ENCODE measurements at places on chromosomes 2 and 18.

- DNase-seq, result no peak
Observed at GRCh38 chr2:32058130-32058529, 5.2 kb upstream of the SPAST start.

GRCh38 chr18:73768043-73768442, 379.6 kb downstream of the FBXO15 start:
- no peak for DNase-seq

DNA sequence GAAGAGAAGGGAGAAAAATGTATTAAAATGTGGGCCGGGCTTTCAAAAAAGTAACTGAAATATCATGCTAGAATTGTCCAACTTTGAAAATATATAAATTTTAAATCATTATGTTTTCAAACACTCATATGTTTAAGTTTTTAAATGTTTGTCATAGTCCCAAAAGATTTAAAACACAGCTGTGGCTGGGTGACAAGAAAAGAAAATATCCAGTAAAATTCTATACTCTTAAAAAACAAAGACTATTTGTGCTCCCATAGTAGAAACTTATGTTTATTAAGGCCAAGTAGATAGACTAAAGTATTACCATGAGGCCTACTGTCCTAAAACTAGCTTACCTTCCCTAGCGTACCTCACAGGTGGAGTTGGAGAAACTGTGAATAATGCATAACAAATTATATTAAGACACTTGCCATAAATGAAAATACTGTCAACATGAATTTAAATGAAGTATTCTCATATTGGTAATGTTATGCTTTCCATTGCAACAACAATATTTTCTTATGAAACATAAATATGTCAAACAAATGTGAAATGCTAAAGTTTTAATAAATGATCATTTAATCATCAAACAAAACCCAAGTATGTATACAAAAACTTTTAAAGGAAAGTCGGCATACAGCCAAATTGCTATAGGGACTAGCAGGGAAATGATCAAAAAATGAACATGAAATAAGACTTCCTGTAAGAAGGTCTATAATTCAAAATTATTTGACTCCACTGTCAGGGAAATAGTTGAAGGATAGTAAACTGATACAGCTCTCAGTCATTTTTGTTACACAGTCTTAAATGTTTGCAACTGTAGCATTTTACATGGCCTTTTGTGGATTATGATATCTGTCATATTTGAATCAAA, 13.4 kb downstream of the MEIS1 start:
- no peak for DNase-seq

DNA sequence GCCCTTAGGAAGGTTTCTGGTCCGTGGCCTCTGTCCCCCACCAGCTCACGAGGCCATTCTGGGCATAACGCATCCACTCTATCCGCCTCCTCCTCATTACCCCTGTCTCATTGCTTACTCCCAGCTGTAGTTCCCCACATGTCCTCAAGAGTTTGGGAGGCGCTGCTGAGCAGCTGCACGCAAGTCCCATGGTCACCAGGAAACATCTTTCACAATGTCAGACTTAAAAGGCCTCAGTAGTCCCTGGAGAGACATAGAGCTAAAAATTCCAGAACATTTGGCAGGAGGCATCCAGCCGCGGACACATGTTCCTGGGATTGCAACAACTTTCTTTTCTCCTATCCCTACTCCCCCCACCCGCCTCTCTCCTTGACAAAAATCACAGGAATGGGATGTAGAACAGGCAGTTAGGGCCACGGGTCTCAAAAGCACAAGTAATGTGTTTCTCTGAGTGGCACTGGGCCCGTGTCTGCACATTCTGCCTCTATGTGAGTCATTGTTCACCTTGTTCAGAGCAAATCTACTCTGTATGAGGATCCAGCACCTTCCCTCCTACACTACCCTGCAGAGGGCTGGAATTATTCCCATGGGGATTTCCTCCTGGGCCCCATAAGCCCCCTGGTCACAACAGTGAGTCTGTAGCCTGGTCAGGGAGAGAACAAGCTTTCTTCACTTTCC, 8.1 kb downstream of the LBH start:
- no peak for DNase-seq

DNA sequence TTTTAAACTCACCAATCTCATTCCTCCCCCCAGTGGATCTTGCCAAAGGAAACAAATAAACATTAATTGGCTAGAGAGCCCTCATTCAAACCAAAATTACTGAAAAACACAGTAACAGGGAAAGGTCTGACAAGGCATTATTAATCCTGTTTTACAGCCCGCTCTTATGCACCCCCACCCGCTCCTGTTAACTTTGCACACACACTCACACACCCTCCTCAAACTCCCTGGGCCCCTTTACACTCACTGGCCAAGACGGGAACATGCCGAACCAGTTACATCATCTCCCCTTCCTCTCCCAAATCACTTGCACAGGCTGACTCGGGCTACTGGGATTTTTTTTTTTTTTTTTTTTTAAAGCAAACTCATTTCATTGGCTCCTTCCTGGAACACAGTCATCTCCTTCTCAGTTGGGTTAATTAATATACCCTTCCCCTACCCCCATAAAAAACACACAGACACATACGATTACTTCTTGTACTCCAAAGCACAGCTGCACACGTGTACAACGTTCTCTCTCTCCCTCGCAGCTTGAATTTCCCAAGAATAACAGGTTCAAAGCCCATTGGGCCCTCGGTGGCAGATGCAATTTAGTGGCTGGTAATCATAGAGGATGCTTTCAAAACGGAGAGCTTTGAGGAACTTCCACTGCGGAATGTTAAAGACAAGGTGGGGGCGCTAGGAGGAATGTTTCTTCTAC, 31.8 kb downstream of the KLF7 start:
- DNase-seq, result no peak

DNA sequence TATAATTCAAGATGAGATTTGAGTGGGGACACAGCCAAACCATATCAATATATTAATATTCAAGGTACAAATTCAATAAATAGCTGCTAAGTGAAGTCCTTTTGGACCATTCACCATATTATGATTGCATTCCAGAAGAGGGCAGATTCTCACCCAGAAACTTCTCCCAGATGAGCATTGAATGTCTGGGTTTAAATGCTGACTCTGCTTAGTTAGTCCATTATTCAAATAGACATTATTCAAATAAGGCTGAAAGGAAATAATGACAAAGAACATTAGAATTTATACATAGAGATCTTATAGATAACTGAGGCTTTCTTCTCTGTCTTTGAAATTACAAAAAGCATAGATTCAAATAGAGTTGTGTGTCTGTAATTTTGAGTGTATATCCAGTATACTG, 579.4 kb upstream of the SLC8A1 start:
- DNase-seq, result no peak

DNA sequence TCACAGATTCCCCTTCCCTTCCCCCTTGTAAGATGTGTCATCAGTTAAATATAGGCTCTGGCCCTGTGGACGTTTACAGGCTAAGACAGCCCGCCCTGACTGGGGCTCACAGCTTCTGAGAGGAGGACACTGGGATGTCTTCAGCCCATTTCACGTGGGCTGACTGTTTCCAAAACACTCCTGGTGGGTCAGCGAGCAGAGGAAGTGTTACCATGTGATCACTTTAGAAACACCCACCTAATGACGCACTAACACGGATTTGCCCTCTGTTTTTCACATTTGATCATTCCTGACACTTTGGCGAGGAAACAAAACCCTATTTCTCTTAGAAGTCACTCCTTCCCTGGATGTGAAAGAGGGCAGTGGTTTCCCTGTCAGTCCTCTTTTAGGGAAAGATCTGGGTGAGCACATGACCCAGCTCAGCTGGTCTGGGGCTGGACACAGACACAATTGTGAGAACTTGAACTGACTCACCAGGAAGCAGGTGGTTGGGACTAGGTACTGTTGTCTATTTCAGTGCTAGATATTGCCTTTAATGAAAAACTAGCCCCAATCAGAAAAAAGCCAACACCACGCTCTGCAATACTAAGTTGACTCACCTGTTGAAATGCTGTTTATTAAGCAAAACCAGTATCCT, 38.8 kb downstream of the BMP10 start:
- DNase-seq, result peak; percentile 14

DNA sequence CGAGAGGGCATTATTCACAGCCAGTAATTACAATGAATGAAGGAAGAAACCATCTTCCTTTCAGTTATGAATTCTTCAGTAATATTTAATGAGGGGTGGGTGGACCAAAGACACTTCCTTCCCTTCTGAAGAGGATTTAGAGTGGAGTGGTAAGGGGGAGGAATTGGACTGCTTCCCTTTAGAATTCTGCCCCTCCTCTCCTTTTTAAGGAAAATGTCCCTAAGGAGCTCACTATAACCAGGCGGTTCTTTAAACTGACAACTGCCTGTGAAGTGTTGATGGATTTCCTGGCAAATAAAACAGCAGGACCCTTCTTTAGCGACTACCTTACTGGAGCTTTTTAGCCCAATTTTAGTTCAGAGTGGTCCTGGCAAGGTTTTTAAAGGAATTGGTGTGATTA, 86.4 kb downstream of the LIMS1 start:
- DNase-seq, result no peak

DNA sequence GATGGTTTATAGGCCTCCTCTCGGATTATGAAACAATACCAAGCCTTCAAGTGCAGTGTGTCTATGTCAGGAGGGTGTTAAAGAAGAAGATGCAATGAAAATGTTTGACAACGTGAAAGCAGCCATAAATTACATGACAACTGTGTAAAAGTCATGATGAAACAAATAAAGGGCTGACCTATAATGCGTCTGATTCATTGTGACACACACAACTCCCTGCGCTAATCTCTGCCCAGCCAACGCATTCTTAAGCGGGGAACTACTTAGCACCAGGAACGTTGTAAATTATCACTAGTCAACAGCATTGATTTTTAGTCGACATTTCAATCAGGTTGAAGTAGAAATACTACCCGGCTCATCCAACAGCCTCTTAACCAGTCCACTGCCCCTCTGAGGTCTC, 26.8 kb downstream of the BCL11A start:
- DNase-seq, result no peak

DNA sequence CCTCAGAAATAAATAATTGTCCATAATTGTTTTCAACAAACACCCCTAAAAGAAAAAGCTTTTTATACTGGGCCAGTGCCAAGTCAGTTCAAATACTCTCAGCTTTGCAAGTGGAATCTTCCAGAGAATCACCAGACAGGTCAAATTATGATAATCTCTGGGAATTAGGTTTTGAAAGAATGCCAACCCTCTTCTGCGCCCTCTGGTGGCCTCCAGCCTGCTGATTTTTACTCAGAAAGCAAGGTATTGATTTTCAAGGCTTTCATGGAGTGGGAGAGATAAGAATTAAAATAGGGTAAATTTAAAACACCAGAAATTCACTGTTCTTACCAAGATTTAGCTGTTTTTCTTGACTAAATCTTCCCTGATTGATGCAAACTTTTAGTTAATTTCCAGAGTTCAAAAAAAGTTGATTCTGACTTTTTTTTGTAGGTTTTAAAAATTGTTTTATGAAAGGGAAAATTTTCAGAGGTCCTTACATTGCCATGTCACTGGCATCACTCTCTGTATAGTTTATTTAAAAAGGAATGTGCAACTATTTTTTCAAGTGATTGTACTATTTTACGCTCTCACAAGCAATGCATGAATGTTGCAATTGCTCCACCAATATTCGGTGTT, 282.9 kb upstream of the TNP1 start:
- DNase-seq, result no peak

DNA sequence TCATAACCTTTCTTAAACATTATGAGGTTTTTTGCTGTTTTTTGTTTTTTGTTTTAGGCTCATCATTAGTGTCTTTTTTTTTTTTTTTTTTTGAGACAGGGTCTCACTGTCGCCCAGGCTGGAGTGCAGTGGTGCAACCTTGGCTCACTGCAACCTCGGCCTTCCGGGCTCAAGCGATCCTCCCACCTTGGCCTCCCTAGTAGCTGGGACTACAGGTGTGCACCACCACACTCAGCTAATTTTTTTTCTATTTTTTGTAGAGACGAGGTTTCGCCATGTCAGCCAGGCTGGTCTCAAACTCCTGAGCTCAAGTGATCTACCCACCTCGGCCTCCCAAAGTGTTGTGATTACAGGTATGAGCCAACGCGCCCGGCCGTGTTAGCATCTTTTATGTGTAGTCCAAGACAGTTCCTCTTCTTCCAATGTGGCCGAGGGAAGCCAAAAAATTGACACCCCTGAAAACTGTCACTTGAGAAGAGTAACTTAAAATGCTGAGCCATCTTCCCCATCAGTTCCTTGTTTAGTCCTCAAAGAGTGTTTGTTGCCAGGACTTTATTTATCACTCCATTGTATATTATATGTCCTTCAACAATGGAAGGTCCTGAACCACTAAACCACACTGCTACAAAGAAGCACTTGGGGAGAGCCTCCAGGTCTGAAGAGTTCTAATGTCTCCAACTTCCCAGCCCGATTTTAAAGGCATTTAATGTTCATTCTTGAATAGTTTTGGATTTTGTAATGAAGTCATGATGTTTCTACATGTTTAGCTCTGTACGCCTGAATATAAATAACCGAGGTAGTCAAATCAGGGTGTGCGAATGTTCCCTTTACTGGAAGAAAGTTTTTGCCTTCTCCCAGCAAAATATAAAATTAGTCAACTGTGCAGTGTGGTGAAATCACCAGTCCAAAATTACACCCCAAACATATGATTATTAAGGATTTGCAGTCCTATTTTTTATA, 26.4 kb downstream of the ZNF516 start:
- no peak for DNase-seq

DNA sequence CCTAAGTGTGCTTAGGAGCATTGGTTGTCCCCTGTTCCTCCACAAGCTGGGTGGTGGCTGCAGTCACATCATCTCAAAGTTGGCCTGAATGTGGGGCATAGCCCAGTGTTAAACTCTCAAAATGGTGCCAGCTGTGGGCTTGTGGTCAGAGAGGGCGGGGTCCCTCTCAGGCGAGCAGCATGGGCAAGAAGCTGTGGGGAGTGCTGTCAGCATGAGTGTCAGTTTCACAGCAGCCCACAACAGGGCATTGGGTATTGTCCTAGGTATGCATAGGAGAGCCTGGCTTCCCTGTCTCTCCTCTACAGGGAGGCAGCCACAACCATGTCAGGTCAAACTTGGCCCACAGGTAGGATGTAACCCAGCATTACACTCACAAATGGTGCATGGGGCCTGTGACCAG, 285.6 kb upstream of the THSD7B start:
- no peak for DNase-seq

GRCh38 chr2:46252891-46253659, 44.1 kb upstream of the EPAS1 start:
- DNase-seq, result no peak

- no peak for DNase-seq
Observed at GRCh38 chr18:73653251-73653650, 494.4 kb downstream of the FBXO15 start.

DNA sequence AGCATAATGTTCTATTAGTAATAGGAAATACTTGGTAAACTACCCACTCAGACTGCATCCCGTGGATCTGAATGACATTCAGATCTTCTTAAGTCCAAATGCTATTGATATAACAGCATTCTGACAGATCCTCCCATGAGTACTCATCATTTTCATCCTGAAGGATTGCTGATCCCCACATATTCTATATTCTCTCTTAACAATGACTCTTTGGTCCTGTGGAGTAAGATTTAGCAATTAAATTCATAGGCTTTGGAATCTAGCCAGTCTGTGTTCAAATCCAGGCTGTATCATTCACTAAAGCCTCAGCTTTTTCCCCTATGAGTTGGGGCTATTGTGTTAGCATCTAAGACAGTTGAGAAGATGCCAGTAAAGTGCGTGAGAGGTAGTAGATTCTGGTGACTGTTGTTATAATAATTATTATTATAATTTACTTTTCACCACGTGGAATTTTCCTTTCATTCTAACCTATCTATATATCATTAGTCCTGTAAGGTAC, 591.3 kb upstream of the SYT4 start:
- no peak for DNase-seq

Data from C1 segment of cervical spinal cord (tissue), 14 donors.